ENCODE measurements at places on chromosomes 11 and 22.

DNA sequence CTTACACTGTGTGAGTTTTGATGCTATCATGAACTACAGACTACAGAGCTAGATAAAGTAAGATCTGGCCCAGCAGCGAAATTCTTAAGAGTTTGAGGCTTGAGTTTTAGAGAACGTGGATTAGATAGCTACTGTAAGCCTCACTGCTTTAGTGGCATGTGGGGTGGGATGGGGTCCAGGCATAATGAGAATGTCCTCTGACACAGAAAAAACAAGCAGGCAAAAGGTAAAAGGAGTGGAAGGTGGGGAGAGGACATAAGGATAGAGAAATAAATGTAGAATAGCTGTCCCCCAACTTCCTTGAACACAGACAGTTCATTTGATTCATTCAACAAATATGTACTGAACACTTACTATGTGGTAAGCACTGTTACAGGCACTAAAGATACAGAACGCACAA, 324.5 kb upstream of the PITPNB start:
- no peak for DNase-seq

DNA sequence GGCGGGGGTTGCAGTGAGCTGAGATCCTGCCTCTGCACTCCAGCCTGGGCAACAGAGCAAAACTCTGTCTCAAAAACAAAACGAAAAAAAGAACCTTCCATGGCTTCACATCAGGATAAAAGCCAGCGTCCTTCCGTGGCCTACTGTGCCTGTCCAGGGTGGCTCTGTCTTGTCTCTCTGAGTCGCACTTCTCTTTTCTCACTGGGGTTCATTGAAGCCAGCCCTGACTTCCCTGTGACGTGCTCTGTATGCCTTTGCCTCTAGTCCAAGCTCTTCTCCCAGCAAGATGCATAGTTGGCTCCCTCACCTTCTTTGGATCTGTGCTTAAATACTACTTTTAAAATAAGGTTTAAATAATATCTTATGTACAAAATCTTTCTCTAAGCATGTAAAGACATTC, 11.6 kb downstream of the ATXN10 start:
- DNase-seq: no peak

DNA sequence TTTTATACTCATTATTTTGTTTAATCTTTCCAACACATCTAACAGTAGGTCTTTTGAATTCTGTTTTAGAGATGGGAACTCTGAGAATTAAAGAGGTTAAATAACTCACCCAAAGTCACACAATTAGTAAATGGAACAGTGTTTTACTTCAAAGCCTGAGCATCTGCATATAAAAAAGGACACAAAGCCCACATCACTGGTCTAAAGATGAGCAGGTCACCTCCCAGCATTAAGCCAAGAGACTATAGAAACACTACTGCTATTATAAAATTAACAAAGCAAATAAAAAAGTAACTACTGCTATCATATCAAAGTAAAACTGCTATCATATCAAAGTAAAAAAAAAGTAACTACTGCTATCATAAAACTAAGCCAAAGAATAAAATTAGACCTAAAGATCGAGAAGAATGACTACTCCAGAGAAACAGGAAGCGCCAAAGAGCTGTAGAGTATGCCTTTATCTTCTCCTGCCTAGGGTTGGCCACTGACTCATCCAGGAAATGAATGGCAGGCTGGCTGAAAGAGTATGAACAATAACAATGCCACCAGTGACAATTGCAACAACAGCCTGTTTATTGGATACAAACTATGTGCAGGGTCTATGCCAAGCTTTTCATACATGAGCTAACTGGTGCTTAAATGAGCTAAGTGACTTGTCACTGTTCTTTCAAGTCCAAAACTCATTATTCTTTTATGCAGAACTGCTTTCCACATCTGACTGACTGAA, 1153.0 kb upstream of the TENM4 start:
- no peak for DNase-seq

DNA sequence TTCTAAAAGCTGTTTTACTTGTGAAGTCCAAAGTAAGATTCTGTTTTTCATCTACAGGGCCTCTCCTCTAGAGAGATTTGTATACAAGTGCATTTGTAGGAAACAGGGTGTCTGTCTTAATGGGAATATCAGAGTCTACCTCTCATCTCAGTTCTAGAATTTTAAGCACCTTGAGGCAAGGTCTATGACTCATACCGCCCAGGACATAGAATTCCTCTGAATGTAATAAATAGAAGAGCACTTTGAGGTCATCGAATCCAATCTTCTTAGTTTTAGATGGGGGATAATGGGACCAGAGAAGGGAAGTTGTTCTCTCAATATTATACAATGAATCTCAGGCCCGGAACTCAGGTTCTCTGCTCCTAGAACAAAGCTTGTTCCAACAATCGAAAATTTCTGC, 101.8 kb upstream of the TIMP3 start:
- DNase-seq: no peak

DNA sequence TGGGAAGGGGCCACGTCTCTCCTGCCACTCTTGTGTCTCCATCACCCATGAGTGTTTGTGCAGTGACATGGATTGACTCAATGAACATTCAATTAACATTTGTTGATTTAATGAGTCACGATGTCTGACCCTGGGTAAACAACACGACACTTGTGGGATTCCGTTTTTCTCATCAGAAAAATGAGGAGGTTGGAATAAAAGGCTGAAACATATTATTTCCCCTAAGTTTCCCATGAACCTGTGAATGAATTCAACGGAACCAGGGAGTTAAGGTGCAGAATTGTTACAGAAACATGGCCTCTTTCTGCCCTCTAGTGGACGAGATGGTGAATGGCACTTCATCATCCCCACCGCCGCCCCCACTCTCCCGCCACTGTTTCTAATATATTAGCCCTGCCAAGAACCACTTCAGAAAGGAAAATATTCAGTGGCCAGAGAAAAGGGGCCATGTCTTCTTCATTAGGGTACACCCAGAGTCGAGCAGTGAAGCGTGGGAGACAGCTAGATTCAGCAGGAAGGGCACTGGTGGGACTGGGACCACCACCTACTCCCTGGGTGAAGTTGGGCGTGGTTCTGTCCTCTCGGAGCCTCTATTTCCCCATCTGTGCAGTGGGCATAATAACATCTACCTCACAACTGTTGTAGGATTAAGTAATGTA, 46.3 kb upstream of the SYT13 start:
- DNase-seq: no peak

DNA sequence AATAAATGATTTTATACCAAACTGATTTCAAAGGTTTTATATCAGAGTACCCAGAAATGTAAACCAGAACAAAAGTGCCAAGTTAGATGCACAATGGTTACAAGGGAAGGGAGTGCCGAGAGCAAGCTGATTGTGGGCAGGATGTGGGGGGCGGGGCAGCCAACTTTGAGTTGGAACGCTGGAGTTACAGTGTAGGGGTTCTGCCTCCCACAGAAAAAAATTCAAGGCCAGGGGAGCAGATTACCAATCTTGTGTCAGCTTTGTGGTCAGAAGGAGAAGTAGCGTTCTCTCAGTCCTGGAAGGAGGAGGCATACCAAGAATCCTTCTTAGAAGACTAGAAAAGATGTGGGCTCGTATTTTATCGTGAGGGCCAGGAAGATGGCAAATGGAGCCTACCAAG, 15.9 kb upstream of the POU2AF2 start:
- DNase-seq: no peak

DNA sequence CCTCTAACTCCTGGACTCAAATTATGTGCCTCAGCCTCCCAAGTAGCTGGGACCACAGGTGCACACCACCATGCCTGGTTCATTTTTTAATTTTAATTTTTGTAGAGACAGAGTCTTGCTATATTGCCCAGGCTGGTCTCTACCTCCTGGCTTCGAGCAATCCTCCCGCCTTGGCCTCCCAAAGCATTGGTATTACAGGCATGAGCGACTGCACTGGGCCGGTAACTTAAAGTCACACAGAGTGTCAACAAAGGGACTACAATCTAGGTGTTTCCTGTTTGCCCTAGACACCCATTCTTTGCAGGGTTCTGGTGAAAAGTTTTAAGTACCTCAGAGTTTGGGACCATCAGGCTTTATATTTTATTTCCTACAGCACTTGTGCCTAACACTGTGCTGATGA, 8.4 kb downstream of the UVRAG start:
- DNase-seq: no peak

GRCh38 chr11:109165035-109165434, 257.0 kb upstream of the C11orf87 start:
- no peak for DNase-seq

DNA sequence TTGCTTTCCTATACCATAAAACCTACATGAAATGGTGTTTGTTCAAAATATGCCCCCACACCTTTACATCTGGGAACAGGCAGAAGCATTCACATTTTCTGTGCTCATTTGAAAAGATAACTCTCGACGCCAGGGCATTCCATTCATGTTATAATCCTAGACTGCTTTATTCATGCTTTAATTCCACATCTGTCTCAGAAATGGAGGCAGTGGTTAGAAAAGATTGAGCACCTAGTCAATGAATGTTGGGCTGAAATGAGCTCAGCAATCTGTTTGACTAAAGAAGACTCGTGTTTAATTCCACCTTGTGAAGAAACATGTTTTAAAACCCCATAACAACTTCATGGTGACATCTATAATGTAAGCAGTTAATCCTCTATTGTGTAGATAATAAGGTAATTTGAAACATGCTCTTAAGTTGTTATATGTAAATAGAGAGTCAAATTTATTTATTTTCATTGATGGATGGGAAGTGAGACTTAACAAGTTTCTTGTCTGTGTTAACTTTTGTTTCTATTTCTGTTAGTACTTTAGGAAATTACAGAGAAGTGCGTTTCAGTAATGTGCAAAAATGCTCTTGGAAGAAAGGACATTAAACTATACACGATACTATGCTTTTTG, 217.5 kb downstream of the DDX10 start:
- no peak for DNase-seq

GRCh38 chr11:117807482-117808327, 10.7 kb upstream of the DSCAML1 start:
- DNase-seq: peak; percentile 65

GRCh38 chr11:103987629-103988594, 48.5 kb upstream of the DDI1 start:
- DNase-seq: no peak

- DNase-seq: no peak
Observed at GRCh38 chr11:11501546-11502262, 120.1 kb downstream of the GALNT18 start.

- no peak for DNase-seq
Observed at GRCh38 chr22:30243661-30244060, 2.9 kb downstream of the LIF start.

DNA sequence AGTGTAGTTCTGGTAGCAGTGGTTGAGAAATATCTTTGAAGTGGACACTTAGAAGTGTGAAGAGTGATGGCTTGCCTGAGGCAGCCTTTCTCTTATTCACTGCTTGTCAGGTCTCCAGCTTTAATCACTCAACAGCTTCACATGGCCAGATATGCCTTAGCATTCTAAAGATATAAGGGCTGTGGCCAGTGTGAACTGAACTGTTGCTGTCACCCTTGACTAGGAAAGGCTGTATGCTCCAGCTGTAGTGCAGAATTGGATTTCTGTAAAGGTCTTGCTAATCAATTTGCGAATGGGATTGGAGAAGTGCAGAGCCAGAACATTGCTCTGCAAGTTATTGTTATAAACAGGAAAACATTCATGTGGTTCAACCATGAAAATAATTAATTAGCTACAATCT, 266.7 kb downstream of the TMEM135 start:
- DNase-seq: no peak

Measured in CD4-positive, alpha-beta T cell treated with Interferon gamma for 1 hour (primary cell).